Epithelial cell of umbilical artery (primary cell): ENCODE measurements at places on chromosomes 1 and 21. TPM values are rescaled to one million over a fixed set of nuclear protein-coding genes. Genes with fewer than 3 reads are reported as not detected.

Gene KNCN
- not detected in 2 replicates for total RNA-seq

Gene PRR9
- total RNA-seq: not detected in 2 replicates

Gene OR6K3
- not detected in 2 replicates for total RNA-seq

Gene IL23R
- not detected in 2 replicates for total RNA-seq

Gene PTPN22
- 2.7 and 5.2 TPM in 2 replicates for total RNA-seq

Gene GSTM1
- 0.32 and 2.6 TPM in 2 replicates for total RNA-seq
